GOT3 (cell line): ENCODE measurements at places on chromosomes 12 and 14.

GRCh38 chr12:109277899-109278762 is 31.0 kb downstream of the FOXN4 start:
- no peak for DNase-seq

DNA sequence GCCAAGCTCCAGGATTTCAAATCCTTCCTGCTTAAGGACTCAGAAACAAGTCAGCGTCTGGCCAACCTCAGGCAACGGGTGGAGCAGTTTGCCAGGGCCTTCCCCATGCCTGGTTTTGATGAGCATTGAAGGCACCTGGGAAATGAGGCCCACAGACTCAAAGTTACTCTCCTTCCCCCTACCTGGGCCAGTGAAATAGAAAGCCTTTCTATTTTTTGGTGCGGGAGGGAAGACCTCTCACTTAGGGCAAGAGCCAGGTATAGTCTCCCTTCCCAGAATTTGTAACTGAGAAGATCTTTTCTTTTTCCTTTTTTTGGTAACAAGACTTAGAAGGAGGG is 4.7 kb downstream of the SHMT2 start:
- DNase-seq: no peak

DNA sequence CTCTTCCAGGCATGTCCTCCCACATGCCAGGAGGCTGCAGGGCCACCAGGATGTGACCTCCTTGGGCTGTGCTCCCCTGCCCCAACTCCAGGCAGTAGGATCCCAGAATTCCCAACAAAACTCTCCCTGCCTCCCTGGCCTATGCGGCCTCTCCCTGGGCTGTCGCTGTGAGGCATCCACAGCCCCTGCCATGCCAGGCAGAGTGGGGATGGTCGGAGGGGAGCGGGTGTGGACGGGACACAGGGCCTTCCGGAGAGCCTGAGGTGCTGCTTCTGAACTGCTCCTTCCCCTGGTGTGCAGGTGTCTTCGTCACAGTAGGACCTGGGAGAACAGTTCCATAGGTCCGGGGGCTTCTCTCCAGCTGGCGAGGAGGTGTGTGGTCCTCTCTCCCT is 18.3 kb downstream of the GPR132 start:
- no peak for DNase-seq

DNA sequence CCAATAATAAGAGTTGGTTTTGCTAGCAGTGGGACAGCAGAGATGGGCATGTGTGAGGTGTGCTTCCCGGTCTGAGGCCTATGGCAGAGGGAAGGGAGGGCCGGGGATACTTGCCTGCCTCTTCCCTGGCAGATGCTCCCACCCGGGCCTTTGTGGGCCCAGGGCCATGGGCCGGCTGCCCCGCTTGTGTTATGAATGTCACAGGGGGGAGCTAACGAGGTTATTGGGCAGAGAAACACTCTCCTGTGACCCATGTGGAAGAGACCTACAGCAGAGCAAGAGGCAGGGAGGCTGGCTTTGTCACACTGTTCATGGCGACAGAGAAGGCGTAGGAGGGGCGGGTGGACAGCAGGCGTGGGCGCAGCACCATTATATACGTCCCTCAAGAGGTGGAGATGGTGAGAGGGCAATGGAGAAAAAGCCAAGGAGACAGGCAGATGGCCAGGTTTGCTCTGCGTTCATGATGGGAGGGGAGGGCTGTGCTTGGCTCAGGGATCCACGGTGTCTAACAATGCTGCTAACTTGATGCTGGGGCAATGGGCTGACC is 13.3 kb downstream of the CCND2 start:
- DNase-seq: no peak

DNA sequence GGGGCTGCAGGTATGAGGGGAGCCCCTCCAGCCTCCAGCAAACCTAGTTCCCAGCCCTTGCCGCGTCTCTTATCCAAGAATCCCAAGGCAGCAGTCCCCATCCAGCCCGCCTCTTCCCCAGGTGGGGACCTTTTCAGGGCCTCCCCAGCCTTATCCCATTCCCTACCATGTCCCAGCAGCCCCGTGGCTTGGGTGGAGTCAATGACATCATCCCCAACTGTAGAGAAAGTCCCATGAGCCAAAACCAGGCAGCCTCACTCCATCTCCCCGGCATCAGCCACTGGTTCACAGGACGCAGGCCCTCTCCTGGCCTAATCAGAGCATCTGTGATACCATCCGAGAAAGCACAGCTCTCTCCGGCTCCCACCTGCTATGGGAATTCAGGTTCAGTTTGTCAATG is 131.0 kb downstream of the NCOR2 start:
- DNase-seq: no peak

DNA sequence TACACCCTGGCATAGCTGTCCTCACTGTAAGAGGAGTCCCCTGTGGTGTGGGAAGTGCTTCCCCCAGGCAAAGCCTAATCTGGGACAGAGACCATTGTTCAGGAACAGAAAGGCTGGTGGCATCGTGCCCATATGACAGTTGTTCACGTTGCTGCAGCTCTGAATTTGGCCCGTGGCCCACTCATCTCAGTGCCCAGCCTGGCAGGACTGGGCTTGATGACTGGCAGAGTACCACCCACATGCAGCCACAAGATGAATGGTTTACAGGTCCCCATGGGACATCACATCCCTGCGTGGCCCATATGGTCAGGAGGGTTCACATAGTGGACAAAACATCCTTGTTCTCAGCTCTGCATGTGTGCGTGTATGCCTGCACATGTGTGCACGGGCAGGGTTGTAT is 17.5 kb downstream of the IQSEC3 start:
- no peak for DNase-seq

DNA sequence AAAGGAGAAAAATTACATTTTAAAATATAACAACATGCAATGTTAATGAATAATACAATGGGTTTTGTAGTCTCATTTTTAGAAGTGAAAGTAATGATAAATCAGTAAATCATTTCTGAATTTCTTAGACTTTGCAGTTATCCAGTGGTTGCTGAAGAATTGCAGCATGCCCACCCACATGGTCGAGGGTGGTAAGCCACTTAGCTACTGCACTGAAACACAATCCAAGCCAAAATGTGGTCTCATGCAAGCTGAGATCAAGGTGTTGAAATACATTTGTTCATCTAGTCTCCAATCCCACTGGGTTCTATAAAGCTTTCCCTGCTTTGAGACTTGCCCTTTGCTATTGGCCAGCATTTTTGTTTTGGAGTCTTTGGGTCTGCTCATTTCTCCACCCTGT is 247.9 kb downstream of the NELL2 start:
- DNase-seq: no peak

- DNase-seq: no peak
Measured at GRCh38 chr12:116529048-116529447, 30.1 kb upstream of the MAP1LC3B2 start.

GRCh38 chr14:92503756-92504491 is 9.7 kb upstream of the RIN3 start:
- DNase-seq: no peak
